NCI-H1105 treated with DMSO at 0.1 percent for 48 hours (cell line): ENCODE measurements at places on chromosomes 7 and 10.

DNA sequence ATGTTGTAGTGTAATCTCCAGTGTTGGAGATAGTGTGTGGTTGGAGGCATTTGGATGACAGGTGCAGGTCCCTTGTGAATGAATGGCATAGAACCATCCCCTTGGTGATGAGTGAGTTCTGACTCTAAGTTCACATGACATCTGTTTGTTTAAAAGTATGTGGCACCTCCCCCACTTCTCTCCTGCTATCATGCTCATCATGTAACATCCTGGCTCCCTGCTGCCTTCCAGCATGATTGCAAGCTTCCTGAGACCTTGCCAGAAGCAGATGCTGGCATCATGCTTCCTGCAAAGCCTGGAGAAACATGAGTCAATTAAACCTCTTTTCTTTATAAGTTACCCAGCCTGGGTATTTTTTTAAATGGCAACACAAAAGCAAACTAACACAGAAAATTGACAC is 499.0 kb upstream of the SEMA3D start:
- no peak for DNase-seq

DNA sequence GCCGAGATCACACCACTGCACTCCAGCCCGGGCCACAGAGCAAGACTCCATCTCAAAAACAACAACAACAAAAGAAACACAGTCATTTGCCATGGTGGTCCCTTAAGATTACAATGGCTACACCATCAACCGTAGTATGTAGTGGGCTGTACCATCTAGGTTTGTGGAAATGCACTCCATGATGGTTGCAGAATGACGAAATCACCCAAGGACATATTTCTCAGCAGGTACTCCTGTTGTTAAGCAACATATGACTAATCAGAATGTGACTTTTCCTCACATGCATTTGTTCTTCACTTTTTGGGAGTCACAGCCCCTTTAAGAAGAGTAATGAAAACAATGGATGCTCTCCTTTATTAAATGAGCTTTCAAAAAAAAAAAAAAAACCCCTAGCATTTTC is 11.0 kb downstream of the SVIL start:
- DNase-seq, result no peak

- DNase-seq, result no peak
Observed at GRCh38 chr7:151157645-151158329, 9.7 kb downstream of the GBX1 start.

GRCh38 chr10:48926764-48927540 is 12.7 kb downstream of the LRRC18 start:
- no peak for DNase-seq

DNA sequence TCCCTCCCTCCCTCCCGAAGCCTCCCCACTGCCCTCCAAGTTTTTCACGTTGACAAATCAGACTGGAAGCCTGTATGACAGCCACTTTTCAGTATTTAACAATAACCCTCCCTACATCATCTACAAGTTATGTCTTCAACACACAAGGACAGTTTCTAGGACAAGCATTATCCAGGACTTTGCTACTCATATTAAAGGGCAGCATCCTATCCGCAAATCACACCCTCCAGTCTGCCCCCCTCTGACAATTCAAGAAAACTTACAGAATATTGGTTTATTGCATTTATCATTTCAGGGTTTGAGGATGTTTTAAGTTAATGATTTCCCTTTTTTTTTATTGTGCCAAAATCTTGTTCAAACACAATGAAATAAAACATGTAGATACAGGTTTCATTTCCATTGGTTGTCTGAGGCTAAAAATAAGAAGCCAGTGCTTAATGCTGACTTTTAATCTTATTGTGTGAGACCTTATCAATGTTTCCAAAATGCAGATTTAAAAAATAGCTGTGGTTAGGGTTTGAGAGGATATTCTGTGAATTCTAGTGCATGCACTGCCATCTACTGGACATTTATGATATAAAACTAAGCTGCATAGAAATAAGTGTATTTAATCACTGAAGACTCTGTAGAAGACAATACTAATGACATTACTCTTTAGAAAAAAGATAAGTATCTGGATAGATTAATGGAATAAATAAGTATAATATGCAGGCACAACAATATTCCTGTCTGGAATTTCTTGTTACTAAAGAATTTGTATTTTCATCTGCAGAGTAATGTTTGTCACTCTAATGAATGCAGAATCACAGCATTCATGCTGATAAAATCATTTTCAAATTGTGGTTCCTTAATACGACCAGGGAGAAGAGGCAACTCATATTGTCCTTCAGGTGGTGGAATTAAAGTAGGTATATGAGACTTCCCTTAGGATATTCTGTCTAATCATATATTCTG is 64.1 kb downstream of the CAV1 start:
- peak; percentile 50 for DNase-seq

- DNase-seq, result no peak
Observed at GRCh38 chr10:48496105-48496830, 108.6 kb downstream of the ARHGAP22 start.

DNA sequence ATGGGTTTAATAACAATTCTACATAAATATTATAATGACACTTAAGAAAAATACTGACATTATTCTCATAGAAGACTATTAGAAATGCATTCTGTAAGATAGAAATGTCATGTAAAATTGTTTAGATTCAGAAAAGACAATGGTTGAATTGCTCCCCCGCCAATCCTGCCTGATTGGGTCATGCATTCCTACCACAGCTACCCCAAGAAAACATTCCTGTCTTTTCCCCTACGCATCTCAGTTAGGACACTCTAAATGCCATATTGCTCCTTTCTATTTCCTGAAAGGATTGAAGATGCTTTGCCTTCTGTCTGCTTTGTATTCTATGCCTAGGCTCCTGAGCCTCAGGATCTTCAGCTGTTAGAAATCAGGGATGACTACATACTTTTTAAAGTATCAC is 109.4 kb downstream of the DGKB start:
- no peak for DNase-seq
